ENCODE measurements at places on chromosomes 2 and 18. TPM values are rescaled to one million over a fixed set of nuclear protein-coding genes. Genes with fewer than 3 reads are reported as not detected.

Gene NRP2
- 63.7 TPM for polyA plus RNA-seq

Gene TUBB6
- 58.9 TPM for polyA plus RNA-seq

DNA sequence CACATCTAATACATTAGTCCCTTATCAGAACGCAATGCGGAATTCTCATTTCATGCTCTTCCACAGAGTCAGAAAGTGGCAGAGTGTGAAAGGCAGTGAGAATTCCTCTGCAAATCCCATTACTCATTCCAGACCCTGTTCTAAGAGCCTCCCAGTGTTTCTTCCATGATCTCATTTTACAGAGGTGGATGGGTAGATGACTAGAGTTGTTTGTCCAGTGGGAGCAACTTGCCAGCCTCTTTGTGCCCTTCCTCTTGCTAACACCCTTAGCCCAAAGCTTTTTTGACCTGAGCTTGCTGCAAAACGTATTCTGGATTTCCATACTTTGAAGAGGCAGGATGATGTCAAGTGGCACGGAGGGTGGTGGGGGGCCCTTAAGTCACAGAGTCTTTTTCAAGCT, 467.7 kb upstream of the RGPD4 start:
- DNase-seq = no peak

DNA sequence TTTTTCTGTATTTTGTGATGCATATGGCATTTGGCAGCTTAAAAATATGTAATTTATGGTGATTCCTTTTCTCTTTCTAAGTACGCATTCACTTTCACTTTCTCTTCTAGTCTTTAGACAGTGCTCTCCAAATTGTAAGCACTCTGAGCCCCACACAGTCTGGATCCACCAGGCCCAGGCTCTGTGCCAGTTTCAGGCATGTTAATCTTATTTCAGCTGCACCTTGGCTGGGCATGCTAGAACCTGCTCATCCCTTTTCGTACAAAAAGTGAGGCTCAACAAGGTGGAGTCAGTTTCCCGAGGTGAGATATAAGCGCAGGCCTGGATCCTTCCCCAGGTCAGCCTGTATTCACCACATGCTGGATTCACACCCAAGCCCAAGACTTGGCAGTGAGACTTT, 203.9 kb downstream of the MTX2 start:
- DNase-seq = no peak

DNA sequence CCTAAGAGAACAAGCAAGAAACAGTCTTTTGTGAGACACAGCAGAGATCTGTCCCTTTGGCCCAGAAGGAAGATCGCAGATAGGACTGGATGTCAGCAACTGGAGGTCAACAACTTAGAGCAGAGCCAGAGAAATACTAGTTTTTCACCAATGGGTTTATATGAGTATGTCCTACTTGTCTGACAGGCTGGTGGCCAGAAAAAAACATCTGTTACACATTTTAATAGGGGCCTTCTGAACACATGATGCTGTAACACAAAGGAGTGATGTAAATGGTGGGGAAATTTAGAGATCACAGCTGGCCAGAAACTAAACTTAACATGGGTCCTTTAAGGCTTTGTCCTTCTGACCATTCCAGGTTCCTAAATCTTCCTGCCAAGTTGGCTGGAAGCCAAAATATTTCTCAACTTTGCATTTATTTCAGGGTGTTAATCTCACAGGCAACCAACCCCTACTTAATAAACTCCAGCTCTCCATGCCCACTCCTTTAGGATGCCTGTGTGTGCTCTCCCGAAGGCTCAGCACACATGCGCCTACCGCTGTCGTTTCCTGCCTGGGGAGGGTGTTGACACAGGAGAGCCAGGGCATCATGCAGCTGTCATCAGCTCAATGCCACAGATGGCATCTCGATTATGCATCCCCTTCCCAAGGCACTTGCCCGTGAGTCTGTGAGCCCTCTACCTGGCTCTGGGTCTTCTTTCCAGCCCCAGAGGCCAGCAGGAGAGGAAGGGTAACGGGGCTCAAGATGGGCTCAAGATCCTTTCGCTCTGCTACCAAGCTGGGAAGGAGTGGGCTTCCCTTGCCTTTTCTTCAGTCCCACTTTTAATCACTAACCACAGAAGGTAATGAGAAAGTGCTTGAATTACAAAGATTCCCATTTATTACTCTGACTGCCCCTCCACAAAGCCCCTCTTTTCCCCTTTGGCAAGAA, 252.5 kb downstream of the ETAA1 start:
- DNase-seq = peak; percentile 38

- DNase-seq = no peak
Measured at GRCh38 chr2:101410746-101411145, 23.4 kb upstream of the CREG2 start.

- peak; percentile 60 for DNase-seq
Measured at GRCh38 chr2:27191070-27191829, 20.6 kb upstream of the ATRAID start.

Gene TXNDC2
- not detected for polyA plus RNA-seq

GRCh38 chr2:25551316-25551715, 122.1 kb downstream of the DTNB start:
- DNase-seq = no peak

Gene TUBA3E
- polyA plus RNA-seq = 0.18 TPM

DNA sequence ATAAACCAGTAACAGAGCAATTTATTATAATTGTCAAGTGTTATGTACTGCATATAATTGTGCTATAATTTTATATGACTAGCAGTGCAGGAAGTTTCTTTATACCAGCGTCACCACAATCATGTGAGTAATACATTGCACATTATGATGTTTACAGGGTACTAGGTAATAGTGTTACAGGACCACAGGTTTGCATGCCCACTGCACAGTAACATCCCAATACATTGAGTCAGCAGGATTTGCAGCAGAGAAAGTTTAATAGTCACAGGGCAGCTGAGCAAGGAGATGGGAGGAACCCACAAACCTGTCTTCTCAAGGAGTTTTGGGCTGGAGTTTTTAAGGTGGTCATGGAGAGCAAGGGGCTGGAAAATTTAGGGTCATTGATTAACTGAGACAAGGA, 1042.9 kb upstream of the ACVR2A start:
- DNase-seq = no peak

DNA sequence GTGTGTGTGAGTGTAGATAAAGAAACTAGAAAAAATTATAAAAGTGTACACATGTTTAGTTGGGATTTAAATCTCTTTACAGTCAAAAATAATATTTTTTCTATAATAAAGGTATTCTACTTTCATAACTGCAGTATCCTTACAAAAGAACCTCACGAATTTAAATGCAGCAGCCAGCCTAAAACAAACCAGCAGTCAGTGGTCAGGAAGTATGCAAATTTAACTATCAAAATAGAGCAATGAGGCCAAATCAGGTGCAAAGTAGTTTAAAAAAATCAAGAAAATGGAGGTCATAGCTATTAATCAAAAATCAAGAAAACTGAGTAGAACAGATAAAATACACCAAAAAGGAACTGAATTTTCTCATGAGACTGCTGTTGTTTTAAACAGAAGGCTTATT, 407.1 kb downstream of the CDH19 start:
- DNase-seq = no peak

DNA sequence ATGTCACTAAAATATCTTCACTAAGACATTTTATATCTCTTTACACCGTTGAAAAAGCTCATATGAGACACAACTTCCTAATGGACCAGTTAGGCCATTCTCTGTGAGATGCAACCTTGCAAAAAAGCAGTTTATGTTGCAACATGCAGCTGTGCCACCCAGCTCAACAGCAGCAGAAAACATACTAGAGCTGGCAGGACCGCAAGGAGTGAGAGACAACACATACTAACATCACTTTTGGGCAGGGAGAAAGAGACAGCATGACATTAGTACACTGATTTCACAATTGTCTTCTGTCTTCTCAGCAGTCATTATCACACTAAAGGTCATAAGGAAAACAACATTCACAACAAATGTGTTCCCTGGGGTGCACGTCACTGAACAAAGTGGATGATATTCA, 122.9 kb downstream of the EPB41L3 start:
- no peak for DNase-seq

DNA sequence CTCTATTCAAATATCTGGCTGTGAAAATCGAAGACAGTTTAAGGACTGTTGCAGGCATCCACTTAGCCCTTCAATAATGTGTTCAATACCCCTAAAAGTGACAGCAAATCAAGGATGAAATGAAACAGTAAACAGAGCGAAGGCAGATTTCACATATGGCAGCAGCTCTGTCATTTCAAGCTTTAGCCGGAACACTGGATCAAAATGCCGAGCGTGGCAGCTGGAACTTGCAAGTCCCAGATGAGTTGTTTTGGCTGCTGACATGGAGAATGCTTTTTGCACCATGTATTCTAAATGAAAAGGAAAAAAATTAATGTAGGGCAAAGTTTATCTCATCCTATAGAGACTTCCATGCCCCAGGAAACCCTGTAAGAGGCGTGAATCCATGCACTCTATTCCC, 18.0 kb downstream of the LRRC30 start:
- DNase-seq = no peak

DNA sequence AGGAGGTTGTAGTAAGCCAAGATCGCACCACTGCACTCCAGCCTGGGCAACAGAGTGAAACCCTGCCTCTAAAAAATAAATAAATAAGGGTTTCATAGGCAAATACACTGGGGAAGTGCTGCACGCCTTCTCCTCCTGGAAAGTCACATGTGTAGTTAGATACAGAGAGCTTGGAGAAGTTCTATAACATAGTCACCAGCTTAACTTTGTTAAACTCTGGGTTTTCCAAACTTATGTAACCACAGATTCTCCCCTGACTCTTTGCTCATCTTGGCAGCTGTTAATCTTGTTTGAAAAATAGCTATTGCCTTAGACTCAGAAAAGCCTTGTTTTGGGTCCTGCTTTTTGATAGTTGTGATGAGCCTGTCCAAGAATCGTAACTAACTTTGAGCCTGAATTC, 25.2 kb downstream of the KIAA2012 start:
- no peak for DNase-seq

- DNase-seq = peak; percentile 22
Measured at GRCh38 chr2:4882421-4882820, 809.8 kb upstream of the SOX11 start.

GRCh38 chr2:120464448-120464931, 118.6 kb downstream of the INHBB start:
- no peak for DNase-seq

DNA sequence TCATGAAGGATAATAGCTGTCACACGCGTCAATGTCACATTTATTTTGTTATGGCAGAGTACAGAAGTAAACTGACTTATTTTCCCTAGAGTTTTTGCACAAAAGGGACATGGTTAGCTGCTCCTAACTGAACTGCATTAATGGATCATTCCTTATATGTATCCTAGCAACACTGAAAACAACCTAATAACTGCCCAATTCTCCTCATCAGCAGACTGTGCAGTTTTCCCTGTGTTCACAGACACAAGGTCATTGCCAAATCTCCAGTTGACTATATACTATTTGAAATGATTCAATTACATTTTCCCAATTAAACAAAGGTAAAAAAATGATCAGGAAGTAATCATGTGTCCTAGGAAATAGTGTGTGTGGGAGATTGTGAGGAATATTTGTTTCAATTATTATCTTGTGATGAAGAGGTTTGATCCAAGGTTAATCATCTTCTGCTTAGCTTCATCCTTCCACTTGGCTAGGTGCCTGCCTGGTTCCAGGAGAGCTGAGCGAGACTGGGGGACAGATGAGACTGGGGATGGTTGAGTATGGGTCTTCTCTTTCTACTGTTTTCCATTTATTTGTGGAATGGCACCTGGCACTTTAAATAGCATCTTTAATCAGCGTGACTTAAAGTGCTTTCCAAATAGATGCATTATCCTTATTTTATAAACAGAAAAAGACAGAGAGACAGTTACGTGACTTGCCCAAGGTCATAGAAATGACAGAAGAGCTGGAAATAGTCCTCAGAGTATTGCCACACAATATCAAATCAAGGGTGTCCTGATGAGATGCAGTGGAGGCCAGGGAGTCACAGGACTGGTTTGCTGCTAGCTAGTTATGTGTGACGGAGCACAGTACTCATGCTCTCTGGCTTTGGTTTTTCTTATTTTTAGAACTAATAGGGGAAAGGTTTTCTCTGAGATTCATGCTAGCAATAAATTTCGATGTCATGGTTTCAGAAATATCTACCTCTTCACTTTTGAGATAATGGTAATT, 335.6 kb downstream of the PIK3C3 start:
- DNase-seq = no peak

DNA sequence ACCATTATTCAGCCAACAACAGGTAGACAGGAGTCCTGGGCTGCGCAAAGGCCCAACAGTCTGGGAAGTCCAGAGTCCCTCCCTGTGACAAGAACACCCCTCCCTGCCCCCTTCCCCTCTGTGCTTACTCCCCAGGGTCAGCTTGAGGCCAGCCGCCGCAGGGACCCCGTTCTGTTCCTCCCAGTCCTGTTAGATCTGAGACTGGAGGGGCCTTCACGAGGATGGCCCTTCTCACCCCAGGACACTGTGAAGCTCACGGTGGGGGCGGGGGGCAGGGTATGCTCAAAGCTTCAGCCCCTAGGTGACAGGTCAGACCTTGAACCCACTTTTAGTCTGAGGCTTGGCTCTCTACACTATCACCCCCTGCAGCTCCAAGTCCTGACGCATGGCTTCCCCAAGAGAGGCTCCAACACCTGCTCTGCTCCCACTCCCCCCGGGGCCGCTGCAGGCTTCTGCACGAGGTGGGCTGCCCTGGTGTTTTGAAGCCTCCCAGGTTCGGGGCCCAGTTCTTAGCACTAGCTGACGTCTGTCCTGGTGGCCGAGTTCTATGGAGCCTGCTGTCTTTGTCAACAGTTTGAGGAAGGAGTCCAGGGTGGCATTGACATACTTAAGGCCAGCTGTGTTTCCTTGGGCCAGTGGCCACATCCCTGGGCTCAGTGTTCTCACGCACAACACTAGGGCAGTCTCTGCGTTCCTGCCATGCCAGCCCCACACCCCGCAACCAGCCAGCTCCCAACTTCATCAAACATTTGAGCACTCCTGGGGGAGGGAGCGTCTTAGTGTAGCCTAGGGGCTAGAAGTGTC, 37.2 kb upstream of the HPCAL1 start:
- DNase-seq = no peak

- DNase-seq = no peak
Measured at GRCh38 chr2:30481323-30481800, 34.3 kb downstream of the LCLAT1 start.

Gene GALNT3
- polyA plus RNA-seq = 20.2 TPM

- no peak for DNase-seq
Measured at GRCh38 chr2:165164201-165164600, 39.6 kb downstream of the SCN3A start.

GRCh38 chr2:154658854-154659253, 39.6 kb upstream of the KCNJ3 start:
- DNase-seq = no peak

GRCh38 chr2:54404270-54404669, 51.9 kb upstream of the SPTBN1 start:
- no peak for DNase-seq

GRCh38 chr2:214800180-214800579, 9.3 kb downstream of the BARD1 start:
- DNase-seq = no peak

Data from left kidney (tissue), 8 donors.